ENCODE measurements at places on chromosomes 13 and 19.
A peak's percentile ranks its signal among the peaks of the same experiment; 100 is the strongest.

DNA sequence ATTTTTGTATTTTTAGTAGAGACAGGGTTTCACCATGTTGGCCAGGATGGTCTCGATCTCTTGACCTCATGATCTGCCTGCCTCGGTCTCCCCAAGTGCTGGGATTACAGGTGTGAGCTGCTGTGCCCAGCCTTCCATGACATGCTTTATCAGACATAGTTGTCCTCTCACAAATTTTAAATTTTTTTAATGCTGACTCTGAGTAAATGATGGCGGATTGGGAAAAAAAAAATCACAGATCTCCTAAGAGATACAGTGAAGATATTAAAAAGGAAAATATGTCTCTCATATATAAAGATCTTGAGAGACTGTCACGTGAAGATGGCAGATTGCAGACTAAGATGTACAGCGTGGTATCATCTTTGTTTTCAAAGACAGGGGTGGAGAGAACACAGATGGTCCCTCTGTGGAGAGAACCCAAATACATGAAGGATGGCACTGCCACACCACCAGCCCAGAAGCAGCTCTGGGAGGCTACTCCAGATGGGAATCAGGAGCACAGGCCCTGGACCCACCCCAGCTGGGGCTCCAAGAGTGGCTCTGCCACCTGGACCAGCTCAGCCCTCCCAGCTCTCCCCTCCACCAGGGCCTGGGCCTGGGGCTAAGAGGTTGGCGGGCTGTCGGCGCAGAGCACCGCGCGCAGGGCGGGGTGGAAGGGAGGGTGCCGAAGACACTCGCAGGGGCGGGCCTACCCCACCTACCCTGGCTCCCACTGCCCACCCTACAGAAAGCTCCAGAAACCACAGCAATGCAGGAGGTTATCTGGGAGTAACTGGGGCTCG is 20.0 kb upstream of the CCNP start:
- no peak for DNase-seq

- no peak for DNase-seq
Measured at GRCh38 chr13:56352361-56352760, 788.4 kb upstream of the PRR20A start.

- no peak for DNase-seq
Measured at GRCh38 chr13:35354285-35354684, 122.2 kb downstream of the MAB21L1 start.

GRCh38 chr19:57441979-57442752 is 7.0 kb downstream of the ZNF749 start:
- DNase-seq: no peak

DNA sequence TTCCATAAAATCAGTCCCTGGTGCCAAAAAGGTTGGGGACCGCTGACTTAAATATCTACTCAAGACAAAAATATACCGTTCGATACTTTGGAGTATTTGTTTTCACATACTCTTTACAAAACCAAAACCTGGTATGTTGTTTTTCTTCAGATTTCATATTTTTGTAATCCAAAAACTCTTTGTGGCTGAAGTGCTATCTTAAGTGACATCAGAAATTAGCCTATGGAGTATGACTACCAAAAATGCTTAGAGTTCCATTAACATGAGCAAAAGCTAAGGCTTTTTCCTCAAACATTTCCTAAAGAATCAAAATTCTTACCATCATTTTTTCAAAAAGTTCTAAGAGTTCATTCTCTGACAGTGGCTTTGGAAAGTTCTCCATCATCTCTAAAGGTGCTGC is 52.0 kb downstream of the DIAPH3 start:
- no peak for DNase-seq

GRCh38 chr13:51584731-51585672 is 740 bp downstream of the WDFY2 start:
- peak; percentile 79 for DNase-seq

GRCh38 chr13:74032325-74032724 is 101.9 kb downstream of the KLF12 start:
- DNase-seq: no peak
